ENCODE measurements at places on chromosomes 1 and 21.

DNA sequence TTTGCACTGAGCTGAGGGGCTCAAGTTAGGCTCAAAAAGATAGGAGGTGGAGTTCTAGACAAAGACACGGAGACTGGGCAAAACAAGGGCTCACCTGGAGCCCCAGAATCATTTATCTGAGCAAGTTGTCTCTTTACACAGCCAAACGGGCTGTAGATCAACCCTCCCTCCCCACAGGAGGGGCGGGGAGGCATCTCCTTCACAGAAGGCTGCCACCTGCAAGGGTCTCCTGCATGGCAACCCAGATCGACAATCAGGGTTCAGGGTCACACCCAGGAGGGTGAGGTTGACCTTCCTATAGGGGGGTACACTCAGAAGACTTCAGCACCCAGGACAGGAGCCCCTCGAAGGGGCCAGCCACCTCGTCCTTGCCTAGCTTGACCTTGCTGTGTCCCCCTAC is 84.0 kb downstream of the CD247 start:
- DNase-seq = no peak

DNA sequence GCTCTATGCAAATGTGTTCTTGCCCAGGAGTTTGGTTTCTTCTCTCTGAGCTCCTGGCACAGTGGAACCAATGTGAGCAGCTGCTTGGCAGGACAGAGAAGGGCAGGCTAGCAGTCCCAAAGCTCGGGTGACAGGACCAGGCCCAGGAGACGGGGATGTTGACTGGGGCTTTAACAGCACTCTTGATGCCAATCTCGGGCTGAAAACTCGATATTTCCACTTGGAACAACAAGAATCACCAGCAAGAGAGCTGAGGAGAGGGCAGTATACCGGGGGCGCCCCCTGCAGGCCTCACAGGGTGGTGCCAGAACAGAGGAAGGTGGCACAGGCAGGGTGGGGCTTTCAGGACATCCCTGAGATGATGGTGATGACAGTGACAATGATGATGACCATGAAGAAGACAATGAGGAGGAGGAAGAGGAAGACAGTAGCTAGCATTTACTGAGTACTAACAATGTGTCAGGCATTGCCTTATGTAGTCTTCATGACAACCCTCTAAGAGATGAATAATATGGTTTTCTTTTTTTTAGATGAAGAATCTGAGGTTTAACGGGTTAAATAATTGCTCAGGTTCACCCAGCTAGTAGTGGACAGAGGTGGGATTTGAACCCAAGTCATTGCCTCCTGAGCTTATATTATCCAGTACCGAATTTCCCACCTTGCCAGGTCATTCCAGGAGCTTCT is 2.7 kb upstream of the KCNJ9 start:
- no peak for DNase-seq

- peak; percentile 22 for DNase-seq
Measured at GRCh38 chr1:116737020-116737854, 17.0 kb upstream of the CD2 start.

GRCh38 chr1:51728611-51729155 is 111.8 kb downstream of the OSBPL9 start:
- no peak for DNase-seq

DNA sequence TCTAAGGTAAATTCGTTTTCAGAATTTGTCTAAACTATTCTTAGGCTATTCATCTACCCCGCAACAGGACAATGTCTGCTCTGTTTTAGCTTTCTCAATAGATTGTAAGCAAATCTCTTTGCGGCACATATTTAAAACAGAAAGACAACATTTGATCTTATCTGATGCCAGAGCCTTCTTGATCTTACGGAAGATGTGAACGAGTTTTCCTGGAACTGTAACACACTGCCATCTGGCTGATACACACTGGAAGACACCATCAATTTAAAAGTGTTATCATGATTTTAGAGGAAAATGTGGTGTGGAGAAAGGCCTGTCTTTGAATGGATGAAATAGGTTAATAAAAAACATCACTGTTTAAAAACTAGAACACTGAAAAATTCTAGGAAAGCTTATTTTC is 36.1 kb downstream of the COA6 start:
- DNase-seq = no peak

GRCh38 chr21:46161633-46162592 is 6.5 kb upstream of the FTCD start:
- DNase-seq = no peak

DNA sequence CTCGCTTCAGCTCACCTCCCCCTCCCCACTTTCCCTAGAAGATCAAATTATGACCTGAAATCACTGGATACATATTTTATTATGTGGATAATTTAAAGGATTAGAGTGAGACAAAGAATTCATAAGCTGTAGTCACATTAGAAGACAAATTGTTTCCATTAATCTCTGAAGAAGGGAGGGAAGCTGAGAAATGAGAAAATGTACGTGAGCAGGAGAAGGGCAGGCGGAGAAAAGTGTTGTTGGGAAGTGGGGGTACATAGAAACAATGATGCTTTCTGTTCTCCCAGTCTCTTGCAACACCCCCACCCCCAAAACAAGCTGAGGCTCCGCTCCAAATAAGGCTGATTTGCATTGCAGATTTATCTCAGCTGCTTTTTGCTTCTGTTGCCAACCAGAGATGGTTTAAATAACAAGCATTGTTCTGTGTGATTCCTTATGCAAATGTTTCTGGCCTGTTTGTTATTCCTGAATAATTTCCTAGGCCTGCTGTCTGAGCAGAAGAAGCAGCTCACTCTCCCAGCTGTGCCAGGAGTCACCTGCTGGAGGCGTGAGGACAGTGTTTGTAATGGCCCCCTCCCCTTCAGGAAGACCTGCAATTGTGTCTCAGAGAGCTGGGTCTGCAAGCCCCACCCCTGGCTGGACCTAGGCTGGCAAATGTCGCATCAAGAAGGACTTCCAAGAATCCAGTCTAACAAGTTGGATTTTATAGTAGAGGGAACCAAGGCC is 121.8 kb upstream of the TNR start:
- DNase-seq = no peak

DNA sequence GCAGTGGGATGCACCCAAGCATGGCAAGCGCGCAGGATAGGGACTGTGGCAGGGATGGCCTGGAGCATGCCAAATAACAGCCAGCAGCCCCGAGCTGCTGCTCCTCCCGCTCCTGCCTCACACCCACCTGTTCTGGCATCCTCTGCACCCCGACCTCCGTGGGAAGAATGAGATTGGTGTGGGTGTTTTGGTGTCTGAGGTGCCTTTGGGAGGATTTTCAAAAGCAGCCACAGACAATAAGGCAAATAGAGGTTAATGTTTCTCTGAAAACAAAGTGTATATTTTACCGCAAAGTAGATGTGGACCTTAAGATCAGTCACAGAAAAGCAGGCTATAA is 35.5 kb downstream of the IGFN1 start:
- no peak for DNase-seq

- DNase-seq = no peak
Measured at GRCh38 chr1:161718559-161719324, 2.6 kb upstream of the FCRLB start.

DNA sequence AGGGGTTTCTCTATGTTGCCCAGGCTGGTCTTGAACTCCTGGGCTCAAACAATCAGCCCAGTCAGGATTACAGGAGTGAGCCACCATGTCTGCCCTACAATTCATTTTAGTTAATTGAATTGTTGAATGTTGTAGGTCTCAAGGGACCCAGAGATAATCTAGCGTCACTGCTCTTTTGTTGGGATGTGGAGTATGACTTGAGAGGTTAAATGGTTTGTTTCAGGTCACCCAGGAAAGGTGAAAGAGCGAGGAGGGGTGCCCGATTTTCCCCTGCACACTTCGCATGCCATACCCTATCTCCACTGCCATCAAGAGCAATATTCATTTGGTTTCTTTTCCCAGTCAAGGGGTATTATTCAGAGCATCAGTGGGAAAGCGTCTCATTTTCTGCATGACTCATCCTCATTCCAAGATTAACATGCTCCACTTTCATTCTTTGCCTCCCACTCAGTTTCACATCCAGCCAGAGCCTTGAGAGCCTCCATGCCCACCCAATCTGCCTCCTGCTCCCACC is 13.1 kb upstream of the SLC30A1 start:
- no peak for DNase-seq

DNA sequence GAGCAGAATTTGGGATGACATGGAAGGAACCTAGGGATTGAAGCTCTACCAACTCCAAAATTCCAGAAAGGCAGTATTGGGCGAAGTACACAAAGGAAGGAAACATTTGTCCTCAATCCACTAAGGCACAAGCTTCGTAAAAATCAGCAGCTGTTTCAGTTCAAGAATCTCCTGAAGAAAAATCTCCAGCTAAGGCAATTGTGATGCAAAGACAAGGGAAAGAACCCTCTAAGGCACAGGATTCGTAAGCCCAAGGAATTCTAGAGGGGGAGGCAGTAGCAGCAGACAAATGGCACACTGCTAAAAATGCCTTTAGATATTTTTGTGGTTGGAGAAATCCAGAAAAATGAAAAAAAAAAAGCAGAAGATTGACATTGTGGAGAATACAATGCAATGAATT is 64.5 kb upstream of the PLPPR5 start:
- DNase-seq = no peak

DNA sequence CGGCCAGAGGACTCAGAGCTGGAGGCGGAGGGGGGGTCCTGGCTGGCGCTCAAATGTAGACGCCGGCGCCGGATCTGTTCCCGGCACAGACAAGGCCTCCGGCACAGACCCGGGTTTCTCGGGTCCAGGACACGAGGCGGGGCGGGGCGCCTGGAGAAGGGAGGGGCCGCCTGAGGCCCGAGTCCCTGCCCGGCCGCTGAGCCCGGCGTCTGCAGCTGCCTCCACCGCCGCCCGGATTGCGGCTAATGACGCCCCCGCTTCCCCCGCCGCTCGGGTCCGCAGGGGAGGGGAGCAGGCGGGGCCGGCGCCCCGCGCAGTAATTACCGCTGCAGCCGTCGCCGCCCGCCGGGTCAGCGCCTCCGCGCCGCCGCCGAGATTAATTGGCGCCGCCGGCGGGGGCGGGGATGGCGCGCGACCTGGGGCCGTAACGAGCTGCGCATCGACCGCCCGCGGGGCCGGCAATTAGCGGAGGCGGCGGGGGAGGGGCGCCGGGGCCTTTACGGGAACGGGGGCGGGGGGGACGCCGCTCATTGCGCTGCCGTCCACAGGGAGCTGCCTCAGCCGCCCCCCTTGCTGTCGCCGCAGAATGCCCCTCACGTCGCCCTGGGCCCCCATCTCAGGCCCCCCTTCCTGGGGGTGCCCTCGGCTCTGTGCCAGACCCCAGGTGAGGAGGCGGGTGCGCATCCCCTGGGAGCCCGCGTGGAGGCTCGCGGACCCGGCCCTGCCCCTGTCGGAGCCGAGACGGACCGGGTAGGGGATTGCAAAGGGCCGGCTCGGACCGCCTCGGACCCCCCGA is 17.3 kb downstream of the NOC2L start:
- no peak for DNase-seq

DNA sequence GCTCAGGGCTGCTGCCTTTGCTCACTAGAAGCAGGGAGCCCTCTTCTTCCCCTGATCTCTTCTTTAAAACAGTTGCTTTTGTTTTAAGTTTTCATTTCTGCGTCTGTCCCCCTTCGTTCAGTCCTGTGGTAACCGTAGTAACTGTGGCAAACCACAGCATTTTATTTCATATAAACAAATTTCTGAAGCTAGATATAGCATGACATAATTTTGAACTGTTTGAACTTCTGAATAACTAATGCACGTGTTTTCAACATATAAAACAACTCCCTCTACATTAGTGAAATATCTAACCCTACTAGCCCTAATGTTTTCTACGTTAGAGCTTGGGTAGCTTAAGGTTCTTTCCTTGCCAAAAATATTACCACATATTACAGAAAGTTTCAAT is 104.6 kb downstream of the DISP1 start:
- DNase-seq = no peak

GRCh38 chr1:96747565-96747964 is 26.0 kb downstream of the PTBP2 start:
- no peak for DNase-seq

- DNase-seq = no peak
Measured at GRCh38 chr1:218677026-218677425, 331.9 kb downstream of the TGFB2 start.

GRCh38 chr1:170539154-170539553 is 7.2 kb downstream of the GORAB start:
- no peak for DNase-seq

GRCh38 chr1:64616039-64616438 is 128.8 kb upstream of the RAVER2 start:
- no peak for DNase-seq

GRCh38 chr1:232130815-232131480 is 499.0 kb downstream of the SIPA1L2 start:
- DNase-seq = no peak

GRCh38 chr1:50415235-50416149 is 7.8 kb downstream of the DMRTA2 start:
- no peak for DNase-seq

GRCh38 chr1:48692235-48692634 is 84.5 kb downstream of the BEND5 start:
- DNase-seq = no peak

- DNase-seq = no peak
Measured at GRCh38 chr21:42636520-42637266, 16.7 kb upstream of the PDE9A start.

DNA sequence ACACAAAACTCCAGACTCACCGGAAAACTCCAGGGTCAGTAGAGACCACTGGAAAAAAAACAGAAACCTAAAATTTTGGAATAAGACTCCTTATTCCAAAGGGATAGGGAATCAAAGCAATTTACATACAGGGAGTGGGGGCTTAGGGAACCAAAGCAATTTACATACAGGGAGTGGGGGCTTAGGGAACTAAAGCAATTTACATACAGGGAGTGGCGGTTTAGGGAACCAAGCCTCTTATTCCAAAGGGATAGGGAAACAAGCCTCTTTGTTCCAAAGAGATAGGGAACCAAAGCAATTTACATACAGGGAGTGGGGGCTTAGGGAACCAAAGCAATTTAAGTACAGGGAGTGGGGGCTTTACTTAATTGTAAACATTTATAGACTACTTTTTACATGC is 28.4 kb upstream of the TTLL7 start:
- no peak for DNase-seq

- no peak for DNase-seq
Measured at GRCh38 chr21:42657676-42658319, 4.4 kb downstream of the PDE9A start.

DNA sequence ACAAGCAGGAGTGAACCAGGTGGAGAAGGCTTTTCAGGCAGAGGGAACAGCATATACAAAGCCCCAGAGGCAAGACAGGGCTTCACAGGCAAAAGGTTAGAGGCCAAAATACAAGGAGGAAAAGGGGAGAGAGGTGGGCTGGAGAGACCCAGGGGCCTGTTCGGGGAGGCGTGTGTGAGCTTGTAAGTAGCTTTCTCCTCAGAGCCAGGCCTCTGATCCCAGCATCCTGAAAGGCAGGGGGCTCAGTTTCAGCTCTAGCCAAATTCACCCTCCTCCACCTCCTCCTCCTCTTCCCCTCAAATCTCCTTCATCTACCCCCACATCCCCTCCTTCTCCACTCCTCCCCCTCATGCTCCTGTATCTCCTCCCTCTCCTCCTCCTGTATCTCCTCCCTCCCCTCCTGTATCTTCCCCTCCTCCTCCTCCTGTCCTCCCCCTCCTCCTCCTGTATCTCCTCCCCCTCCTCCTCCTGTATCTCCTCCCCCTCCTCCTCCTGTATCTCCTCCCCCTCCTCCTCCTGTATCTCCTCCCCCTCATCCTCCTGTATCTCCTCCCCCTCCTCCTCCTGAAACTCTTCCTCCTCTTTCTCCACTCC is 148.6 kb downstream of the ST6GALNAC5 start:
- no peak for DNase-seq
